NCI-H2081 treated with DMSO at 0.1 percent for 48 hours (cell line): ENCODE measurements at places on chromosomes 4 and X.

GRCh38 chr4:185638548-185639301, 103.4 kb upstream of the PDLIM3 start:
- no peak for DNase-seq

- no peak for DNase-seq
Measured at GRCh38 chrX:32126997-32127396, 1055.2 kb upstream of the FTHL17 start.

DNA sequence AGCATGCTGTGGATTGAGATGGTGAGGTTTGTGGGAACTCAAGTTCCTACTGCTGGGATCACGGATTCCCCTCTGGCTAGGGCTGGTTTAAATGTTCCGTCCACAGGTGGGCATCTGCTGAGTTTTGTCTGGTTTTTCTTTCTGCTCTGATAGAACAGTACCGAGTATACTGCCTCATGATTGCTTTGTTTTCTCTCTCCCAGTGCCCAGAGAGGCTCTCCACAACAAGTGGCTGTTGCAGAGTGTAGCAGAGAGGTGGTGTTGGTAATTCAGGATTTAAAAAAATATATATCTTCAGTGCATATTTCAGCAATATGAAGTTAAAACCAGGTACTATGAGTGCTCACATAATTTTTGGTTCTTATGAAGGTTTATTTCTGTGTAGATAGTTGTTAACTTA, 213.7 kb downstream of the TEX13C start:
- no peak for DNase-seq

GRCh38 chr4:54400802-54401201, 171.7 kb downstream of the PDGFRA start:
- no peak for DNase-seq

- DNase-seq = no peak
Measured at GRCh38 chrX:12441381-12442128, 303.3 kb downstream of the FRMPD4 start.

DNA sequence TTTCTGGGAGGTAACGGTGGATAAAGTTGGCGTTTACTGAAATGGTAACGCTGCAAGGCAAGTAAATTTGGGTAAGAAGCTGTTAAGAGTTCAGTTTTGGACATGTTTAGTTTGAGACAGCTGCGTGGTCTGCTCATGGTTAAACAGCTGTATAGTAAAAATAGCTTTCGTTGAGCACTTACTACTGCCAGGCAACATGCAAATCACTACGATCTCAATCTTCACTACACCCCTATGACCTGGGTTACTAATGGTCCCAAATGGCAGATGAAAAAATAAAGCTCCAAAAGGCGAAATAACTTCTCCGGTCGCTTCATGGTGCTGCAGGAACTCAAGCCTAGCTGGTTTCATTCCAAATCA, 22.2 kb downstream of the FABP2 start:
- DNase-seq = no peak

DNA sequence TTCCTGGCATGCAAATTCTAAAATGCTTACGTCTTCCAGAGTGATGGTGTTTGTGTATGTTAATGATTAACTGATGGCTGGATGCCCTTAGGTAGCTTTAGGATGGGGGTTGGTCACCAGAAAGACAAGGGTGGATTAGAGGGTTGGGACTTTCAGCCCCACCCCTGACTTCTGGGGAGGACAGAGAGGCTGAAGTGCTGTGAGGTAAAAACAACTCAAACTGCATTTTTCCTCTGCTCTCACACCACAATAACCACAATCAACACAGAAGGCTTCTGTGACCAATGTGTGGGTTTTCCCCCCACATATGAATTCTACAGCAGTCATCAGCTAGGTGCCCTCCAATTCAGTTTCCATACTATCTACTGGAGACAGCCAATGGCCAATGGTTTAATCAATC, 18.7 kb upstream of the DDIT4L start:
- DNase-seq = no peak

GRCh38 chr4:64205376-64205775, 203.9 kb downstream of the TECRL start:
- no peak for DNase-seq

DNA sequence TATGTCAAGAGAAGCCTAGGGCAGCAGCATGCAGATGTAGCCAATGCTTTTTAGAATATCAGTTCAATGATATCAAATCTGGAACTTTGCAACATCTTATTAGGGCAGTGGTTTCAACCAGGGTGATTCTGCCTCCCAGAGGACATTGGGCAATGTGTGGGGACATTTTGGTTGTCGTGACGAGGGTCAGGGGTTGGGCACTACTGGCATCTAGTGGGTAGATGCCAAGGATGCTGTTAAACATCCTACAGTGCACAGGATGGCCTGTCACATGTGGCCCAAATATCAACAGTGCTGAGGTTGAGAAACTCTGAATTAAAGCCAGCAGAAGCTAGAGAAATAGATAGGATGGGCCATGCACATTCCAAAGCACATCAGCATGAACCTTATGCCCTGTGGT, 152.3 kb downstream of the AMELX start:
- no peak for DNase-seq

GRCh38 chrX:131279617-131280016, 9.5 kb downstream of the IGSF1 start:
- no peak for DNase-seq

- DNase-seq = peak; percentile 15
Measured at GRCh38 chr4:26719954-26720552, 136.2 kb downstream of the TBC1D19 start.

GRCh38 chr4:55291227-55291640, 54.8 kb upstream of the SRD5A3 start:
- DNase-seq = no peak

DNA sequence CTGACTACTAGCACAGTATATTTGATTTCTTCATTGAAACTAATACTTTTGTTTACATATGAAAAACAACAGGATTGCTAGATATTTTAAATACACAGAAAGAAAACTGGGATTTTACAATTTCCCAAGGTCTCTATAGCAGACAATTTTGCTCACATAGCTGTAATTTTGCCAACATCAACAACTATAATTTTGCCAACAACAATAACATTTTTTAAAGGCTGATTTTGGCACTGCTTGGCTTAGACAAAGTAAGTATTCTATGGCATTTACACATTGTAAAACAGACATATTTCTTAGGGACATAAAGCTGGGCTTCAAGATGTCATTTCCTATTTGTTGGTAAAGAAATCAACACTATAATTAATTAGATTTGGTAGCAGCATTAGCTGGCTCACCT, 922.1 kb downstream of the RAB28 start:
- DNase-seq = no peak

- DNase-seq = no peak
Measured at GRCh38 chrX:97070346-97070745, 186.6 kb downstream of the RPA4 start.

- no peak for DNase-seq
Measured at GRCh38 chr4:165016971-165017370, 14.8 kb upstream of the TRIM60 start.

- no peak for DNase-seq
Measured at GRCh38 chr4:121655320-121656268, 41.2 kb downstream of the ANXA5 start.

DNA sequence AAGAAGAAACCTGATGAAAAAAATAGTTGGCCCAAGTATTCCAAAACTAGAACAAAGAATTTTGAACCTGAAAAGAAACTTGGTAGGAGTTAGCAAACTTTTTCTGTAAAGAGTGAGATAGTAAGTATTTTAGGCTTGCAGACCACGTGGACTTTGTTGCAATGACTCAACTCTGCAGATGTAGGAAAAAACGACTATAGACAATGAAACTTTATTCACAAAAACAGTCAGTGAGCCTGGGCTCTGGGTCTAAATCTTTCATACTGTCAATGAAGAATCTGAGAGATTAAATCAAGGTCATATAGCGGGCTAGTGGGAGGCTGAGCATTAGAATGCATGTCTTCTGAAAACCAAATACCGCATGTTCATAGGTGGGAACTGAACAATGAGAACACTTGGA, 23.0 kb downstream of the SH3D19 start:
- DNase-seq = no peak

- no peak for DNase-seq
Measured at GRCh38 chr4:56856656-56857055, 35.2 kb upstream of the SPINK2 start.

DNA sequence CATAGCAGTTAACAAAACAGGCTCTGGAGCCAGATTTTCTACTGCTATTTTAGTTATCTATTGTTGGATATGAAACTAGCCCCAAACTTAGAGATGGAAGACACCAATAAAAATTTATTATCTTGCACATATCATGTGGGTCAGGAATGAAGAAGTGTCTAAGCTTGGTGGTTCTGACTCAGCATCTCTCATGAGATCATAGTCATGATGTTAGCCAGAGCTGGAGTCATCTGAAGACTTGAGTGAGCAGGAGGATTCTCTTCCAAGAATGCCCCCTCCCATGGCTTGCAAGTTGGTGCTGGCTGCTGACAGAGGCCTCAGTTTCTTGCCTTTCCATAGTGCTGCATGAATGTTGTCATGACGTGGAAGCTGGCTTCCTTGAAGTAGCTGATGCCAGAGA, 68.2 kb upstream of the TAPT1 start:
- DNase-seq = no peak

- no peak for DNase-seq
Measured at GRCh38 chr4:16386711-16387320, 160.5 kb upstream of the TAPT1 start.

- no peak for DNase-seq
Measured at GRCh38 chrX:67734111-67734753, 190.4 kb downstream of the AR start.

DNA sequence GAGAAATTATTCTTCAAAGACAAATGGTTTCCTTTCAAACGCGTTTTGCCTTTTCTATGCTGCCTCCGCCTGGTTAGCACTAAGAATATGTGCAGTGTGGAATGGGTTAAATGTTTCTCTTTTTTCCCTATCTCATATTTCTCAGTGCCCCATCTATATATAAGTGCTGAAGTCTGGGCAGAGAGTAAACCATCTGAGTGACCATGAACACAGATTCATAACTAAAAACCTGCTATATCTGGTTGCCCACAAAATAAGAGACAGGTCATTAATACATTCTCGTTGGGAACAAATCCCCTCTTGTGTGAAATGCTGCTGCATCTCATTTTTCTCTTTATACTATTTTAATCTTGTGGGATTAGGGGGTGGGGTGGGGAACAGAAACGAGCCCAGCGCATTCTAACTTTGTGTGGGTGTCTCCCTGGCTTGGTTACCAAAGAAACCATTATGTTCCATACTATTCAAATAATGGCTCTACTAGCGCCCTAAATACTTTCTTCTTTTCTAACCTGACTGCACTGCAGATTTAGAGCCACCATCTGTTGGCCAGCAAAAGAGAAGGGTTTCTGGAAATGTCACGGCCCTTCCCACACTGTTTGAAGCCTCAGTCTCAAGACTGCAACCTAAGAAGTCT, 42.2 kb upstream of the PTCHD1 start:
- no peak for DNase-seq

- peak; percentile 55 for DNase-seq
Measured at GRCh38 chr4:165112368-165113121, at the start of gene TMEM192. TMEM192 (minus strand) TSS chr4:165112860; CDS start chr4:165112773, 87 bp downstream.

GRCh38 chr4:176134670-176135069, 60.7 kb downstream of the SPATA4 start:
- DNase-seq = no peak

- no peak for DNase-seq
Measured at GRCh38 chr4:13656569-13657405, 29.3 kb upstream of the BOD1L1 start.

GRCh38 chr4:129350834-129351721, 255.1 kb downstream of the C4orf33 start:
- no peak for DNase-seq

- DNase-seq = no peak
Measured at GRCh38 chrX:16023790-16024734, 99.3 kb upstream of the GRPR start.

- DNase-seq = no peak
Measured at GRCh38 chr4:185987961-185988627, 80.9 kb upstream of the TLR3 start.

GRCh38 chrX:41604766-41605543, 83.8 kb upstream of the GPR34 start:
- no peak for DNase-seq

DNA sequence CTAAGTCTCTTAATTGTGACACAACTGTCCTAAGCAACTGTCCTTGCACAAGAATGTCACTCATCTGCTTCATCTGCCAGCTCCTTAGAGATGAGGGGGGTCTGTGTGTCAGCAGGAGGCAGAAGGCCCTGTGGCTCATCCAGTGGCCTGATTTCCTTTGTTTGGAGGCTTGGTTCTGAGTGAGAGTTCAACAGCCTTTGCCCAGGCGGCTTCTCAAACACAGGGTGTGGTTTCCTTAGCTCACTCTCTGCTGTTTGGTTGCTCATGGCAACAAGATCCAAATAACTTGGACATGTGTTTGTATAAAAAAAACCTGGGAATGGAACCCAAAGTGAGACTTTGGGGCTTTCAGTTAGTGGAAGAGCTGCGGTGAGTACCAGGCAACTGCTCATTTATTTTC, 46.6 kb downstream of the MAP7D3 start:
- DNase-seq = no peak

GRCh38 chr4:19945979-19946380, 305.7 kb upstream of the SLIT2 start:
- no peak for DNase-seq

DNA sequence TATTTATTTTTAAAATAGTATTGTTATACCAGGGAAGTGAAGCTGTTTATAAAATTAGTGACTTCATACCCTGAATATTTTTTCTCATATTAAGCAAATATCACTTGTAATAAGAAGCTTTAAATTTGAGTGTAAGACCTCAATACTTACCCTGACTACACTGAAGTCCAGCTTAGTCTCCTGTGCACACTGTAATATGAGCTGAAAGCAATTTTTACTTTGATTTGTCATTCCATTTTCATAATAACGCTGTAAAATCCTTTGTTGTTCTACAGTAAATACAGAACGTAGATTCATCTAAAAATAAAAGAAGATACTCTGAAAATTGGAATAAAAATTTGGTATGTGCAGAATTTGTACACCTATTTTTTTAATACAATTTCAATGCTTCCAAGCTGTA, 27.2 kb downstream of the HDX start:
- no peak for DNase-seq

DNA sequence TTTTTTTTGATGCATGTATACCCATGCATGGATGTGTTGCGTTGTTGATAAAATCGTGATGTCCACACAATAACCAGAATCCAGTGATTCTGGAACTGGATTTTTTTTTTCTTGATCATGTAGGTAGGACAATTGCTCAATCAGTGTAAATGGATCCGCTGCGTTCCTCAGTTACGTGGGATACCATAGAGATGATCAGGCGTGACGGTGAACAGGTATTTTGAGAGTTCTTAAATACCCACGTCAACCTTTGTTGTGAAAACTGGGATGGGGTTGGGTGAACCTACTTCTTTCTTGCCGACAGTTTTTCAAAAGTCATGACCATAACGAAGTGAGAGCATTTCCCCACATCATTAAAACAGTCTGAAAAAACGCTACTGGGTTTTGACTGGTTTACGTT, 913 bp upstream of the SMIM10L2A start:
- no peak for DNase-seq

- no peak for DNase-seq
Measured at GRCh38 chr4:3374667-3375066, 67.1 kb upstream of the HGFAC start.

- DNase-seq = no peak
Measured at GRCh38 chrX:130170752-130171445, 863 bp upstream of the RAB33A start.

- DNase-seq = no peak
Measured at GRCh38 chr4:107219681-107220080, 183.6 kb upstream of the DKK2 start.
